NCI-H69 (cell line): ENCODE measurements at places on chromosomes 2 and 18.

DNA sequence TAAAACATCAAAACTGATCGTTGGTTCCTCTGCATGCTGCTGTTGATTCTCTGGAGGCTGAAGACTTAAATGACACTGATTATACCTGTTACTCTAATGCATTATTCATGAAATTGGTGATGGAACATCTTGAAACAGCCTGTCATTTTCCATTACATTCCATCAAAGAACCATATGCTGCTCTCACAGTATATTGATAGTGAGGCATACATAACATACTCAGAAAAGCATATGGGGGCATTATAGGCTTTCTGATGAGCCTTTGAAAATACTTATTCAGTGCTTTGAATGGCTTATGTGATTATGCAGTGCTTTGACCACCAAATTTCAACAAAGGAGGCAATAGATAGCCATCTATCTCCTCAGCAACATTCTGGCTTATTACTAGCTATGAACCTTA lies 392.1 kb downstream of the CDH19 start:
- DNase-seq: peak; percentile 63

DNA sequence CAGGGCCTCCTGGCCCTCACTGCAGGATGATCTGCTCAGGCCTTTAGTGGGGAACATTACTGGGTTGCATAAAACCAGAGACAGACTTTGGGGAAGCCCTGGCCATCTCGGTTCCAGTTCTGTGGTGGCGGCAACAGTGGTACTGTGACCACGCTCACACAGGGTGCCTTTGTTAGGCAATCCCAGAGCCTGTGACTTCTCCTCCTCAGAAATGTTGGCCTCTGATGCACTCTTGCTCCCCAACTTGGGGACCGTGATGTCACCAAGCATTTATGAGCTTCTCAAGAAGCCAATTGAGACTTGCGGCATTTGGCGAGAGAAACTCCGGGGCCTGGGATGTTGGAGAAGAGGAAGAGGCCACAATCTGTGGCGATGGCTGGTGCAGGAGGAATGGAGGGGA lies 80.9 kb upstream of the PKDCC start:
- DNase-seq: no peak

GRCh38 chr2:214503568-214503967 lies 92.7 kb downstream of the VWC2L start:
- no peak for DNase-seq

GRCh38 chr2:99710721-99711120 lies 220.9 kb upstream of the REV1 start:
- no peak for DNase-seq

- DNase-seq: peak; percentile 0
These were observed 2.6 kb downstream of the UGT1A10 start for GRCh38 chr2:233638836-233639235.
